ENCODE measurements at places on chromosomes 3 and 15.

GRCh38 chr3:35651851-35652250, 12.5 kb downstream of the ARPP21 start:
- no peak for DNase-seq

DNA sequence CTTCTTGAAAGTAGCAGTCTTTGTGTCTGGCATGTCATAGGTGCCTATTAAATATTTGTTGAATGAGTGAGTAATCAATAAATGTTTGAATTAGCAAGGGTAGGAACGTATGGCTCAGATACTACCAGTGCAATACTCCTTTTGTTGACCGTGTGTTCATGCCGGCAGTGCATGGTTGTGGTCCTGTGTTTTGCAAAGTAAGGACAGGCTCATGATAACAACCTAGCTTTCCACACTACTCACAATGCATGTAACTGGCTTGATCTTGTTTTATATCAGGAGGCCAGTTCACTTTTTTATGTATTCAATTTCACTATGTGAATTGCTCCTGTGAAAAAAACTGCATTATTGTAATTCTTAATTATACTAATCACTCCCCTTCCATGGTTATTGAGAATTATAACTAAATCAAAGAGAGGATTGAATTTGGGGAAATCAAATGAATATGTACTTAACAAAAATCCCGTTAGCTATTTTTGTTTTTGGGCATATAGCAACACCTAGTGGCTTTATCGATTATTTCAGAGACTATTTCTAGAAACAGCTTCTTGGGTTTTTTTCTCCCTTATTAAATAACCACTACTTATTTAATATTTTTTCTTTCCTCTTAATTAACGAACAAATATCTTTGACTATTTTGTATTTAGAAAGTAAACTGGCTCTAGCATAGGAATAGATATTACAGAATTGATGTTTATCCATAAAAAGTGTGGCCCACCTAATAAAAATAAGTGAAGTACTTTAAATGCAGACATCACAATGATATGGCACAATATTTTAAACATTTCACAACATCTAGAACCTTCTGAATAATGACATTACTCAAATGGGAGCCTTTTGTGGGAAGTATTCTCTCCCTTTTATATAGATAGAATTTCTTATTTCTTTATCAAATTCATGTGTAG, 218.5 kb downstream of the BBX start:
- no peak for DNase-seq

GRCh38 chr3:24502690-24503089, 8.0 kb upstream of the THRB start:
- DNase-seq, result no peak

GRCh38 chr3:71030748-71031147, 552.8 kb downstream of the FOXP1 start:
- no peak for DNase-seq
